RWPE1 (cell line): ENCODE measurements at places on chromosomes 7 and 10.

GRCh38 chr10:60175441-60175971, 214.2 kb downstream of the ANK3 start:
- no peak for DNase-seq

GRCh38 chr10:80283119-80283518, 6.3 kb downstream of the MAT1A start:
- no peak for DNase-seq

- peak; percentile 54 for DNase-seq
Measured at GRCh38 chr10:27192284-27192683, 37.1 kb downstream of the MASTL start.

DNA sequence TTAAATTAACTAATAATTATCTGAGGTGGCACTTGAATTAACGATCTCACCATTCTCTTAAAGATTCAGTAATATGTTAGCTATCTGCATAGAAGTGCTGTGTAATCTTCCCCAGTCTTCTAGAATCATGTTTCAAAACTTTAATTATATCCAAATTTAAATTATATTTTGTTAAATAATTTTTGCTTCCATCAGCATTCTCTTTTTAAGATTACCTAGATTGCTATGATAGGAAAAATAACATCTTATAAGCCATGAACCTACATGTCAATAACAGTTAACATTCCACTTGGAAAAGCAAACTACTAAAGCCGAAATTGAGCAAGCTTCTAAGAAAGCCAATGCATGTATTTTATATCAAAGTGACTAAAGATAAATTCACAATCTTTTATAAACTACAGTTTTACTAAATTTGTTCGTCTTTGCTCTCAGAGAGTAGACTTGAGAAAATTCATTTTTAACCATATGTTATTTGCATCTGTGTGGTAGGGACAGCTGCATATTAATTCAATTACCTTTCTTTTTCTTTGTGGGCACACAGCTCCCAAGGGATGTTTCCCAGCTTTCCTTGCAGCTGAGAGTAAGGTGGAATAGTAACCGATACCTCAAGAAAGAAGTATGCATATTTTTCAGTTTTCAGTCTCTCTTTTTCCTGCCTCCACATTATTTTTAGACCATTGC, 105.4 kb upstream of the ABCB5 start:
- DNase-seq: no peak

- no peak for DNase-seq
Measured at GRCh38 chr7:30996256-30996655, 32.5 kb downstream of the GHRHR start.

DNA sequence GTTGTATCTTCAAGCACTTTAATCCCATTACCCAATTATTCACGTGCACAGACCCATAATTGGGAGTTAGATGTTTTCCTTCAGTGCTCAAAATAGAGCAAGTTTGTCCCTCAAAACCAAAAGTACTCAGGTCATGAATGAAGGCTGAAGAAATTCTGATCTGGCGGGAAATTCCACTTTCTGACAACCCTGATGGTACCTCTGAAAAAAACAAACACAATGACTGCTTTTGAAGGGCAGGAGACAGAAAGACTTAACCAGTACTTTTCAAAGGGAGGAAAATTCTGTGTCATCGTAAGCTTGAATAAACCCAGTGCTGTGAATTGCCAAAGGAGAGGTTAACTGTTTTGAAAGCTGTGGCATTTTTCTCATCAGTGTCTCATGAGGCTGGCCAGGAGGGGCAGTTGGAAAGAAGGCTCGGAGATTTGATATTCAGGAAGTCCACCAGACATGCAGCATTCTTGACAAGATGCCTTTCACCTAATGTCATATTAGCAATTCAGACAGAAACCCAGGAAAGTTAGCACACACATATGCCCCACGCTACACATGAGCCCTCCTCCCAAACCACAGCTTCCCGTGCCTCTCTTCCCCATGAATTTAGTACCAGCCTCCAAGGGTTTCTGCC, 347.0 kb downstream of the KCNMA1 start:
- peak; percentile 41 for DNase-seq

GRCh38 chr7:99457050-99457649, 8.8 kb downstream of the ATP5MF start:
- no peak for DNase-seq

GRCh38 chr10:74145133-74145532, 5.5 kb downstream of the AP3M1 start:
- no peak for DNase-seq

GRCh38 chr7:104956753-104957450, 57.1 kb upstream of the KMT2E start:
- DNase-seq: no peak

GRCh38 chr10:20614911-20615310, 282.2 kb downstream of the NEBL start:
- DNase-seq: no peak

DNA sequence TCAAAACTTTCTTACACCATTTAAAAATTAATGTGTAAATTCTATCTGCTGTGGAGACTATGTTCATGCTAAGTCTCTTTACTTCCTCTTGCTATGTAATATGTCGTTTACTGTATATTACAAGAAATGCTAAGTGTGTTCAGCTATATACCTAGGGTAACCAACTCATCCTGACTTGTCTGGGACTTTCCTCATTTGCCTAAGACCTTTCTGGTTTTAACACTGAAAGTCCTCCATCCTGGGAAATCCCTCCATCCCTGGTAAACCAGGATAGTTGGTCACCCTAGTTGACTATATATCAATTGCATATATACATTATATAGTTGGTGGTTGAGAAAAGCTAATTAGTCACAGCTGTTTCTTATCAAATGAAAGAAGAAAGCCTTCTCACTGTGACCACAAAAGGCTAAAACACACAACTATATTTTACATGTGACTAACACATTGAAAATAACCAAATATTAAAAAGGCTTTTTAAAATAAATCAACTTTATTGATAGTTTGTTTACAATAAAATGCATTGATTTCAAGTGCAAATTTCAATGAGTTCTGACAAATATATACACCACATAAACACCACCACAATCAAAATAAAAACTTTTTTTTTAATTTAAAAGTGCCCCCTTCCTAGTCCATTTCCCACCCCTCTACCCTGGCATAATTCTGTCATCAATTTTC, 167.7 kb upstream of the INHBA start:
- DNase-seq: no peak

GRCh38 chr7:28658381-28658780, 246.1 kb downstream of the CREB5 start:
- DNase-seq: no peak

- DNase-seq: no peak
Measured at GRCh38 chr7:12146813-12147212, 64.3 kb upstream of the TMEM106B start.

GRCh38 chr10:123202506-123202905, 48.3 kb downstream of the BUB3 start:
- no peak for DNase-seq

- no peak for DNase-seq
Measured at GRCh38 chr10:3339531-3339950, 167.0 kb upstream of the PITRM1 start.

GRCh38 chr7:17325364-17325763, 26.9 kb downstream of the AHR start:
- DNase-seq: no peak

- no peak for DNase-seq
Measured at GRCh38 chr7:70113536-70113935, 515.3 kb downstream of the AUTS2 start.

DNA sequence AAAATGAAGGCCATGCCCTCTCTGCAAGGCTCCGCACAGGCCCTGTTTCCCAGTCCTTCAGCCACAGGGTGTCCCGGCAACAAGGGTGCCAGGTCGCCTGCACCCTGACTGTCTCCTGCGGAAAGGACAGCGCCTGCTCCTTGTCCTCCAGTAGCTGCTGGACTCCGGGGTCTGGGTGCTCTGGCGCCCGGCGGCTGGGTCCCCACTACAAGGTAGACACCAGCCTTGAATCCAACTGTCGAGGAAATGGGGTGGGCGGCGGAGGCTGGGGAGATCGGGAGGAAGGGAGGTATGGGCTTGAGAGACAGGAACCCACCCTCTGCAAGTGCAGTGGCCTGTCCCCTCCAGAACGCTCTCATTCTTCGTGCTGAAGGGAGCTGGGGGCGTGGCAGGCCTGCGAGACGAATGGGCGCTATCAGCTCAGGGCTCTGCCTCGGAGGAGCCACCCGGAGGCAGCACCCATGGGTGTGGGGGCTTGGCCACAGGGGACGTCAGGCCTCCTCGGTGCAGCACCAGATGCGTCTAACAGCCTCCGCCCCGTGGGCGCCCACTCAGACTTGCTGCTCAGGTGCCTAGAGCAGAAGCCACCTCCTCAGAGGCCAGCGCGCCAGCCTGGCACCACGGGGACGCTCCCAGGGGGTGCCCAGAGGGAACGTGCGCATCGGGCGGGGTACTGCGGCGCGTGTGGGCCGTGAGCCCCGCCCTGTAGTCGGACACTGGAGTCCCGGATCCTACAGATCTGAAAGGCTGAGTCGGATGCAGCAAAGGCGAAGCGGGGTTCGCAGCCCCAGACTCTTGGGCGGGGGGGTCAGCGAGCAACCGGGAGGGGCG, 15.6 kb downstream of the ADAM8 start:
- DNase-seq: peak; percentile 63

GRCh38 chr10:93753621-93754250, 4.0 kb upstream of the LGI1 start:
- DNase-seq: no peak

- no peak for DNase-seq
Measured at GRCh38 chr7:150663802-150664494, 21.6 kb upstream of the GIMAP2 start.

- DNase-seq: no peak
Measured at GRCh38 chr7:4871930-4872675, 10.3 kb upstream of the PAPOLB start.

DNA sequence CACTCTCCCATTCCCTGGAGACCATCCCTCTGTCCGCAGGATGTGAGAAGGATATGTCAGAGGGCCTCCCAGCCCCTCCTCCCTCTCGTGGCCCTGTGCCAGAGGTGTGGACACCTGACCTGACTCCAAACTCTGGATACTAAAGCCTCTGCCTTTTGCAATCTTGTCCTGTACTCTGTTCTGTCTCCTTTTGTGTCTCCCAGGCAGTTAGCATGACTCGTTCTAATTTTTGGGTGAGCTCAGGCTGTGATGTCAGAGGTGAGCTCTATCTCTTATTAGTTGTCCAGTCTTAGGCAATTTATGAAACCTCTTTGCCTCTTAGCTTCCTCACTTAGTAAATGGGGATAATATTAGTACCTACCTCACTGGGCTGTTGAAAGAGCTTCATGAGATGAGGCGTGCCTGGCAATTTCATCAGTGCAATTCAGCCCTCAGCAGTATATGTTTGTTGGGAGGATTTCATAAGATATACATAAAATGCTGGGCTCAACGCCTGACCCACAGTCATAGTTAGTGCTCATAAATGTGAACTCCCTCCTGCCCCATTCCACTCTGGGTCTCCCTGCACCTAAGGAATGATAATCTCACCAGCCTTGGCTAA, 10.9 kb downstream of the MARVELD1 start:
- no peak for DNase-seq

DNA sequence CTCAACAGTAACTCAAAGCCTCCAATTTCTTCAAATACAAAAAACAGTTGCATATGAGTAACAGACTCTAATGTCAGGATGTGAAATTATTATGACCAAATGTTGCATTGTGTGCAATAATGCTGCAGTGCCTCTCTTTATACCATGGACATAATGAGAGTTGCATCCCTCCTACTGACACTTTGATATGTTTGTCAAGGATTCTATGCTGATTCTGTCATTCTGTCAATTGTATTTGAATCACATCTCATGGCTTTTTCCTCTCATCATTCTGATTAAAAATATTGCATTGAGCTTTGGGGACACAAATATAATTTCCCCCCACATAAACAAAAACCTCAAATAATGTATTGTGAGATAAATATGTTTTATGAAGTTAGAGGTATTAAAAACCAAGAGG, 84.6 kb upstream of the SGCE start:
- DNase-seq: no peak

- DNase-seq: no peak
Measured at GRCh38 chr10:72020914-72021809, 57.0 kb downstream of the CHST3 start.

GRCh38 chr10:80253266-80253962, 36.0 kb downstream of the MAT1A start:
- no peak for DNase-seq

GRCh38 chr10:71267508-71268240, 51.4 kb upstream of the SLC29A3 start:
- DNase-seq: no peak

- DNase-seq: no peak
Measured at GRCh38 chr10:130300608-130301020, 164.4 kb downstream of the GLRX3 start.

DNA sequence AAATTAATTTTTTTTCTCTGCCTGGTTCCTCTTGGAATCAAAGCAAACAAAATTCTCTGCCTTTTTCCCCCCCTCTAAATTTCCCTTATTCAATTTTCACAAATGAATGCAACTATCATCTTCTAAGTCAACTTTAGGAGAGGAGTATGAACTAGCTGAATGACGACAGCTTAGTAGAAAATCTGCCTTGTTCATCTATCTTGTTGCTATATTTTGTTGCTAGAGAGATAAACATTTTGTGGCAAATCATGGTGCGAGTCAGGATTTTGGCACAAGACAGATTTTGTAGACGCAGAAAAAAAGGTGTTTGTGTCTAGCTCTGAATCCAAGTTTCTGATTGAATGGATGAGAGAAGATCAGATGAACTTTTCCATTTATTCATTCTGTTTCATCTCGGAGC, 81.0 kb upstream of the FZD8 start:
- no peak for DNase-seq

DNA sequence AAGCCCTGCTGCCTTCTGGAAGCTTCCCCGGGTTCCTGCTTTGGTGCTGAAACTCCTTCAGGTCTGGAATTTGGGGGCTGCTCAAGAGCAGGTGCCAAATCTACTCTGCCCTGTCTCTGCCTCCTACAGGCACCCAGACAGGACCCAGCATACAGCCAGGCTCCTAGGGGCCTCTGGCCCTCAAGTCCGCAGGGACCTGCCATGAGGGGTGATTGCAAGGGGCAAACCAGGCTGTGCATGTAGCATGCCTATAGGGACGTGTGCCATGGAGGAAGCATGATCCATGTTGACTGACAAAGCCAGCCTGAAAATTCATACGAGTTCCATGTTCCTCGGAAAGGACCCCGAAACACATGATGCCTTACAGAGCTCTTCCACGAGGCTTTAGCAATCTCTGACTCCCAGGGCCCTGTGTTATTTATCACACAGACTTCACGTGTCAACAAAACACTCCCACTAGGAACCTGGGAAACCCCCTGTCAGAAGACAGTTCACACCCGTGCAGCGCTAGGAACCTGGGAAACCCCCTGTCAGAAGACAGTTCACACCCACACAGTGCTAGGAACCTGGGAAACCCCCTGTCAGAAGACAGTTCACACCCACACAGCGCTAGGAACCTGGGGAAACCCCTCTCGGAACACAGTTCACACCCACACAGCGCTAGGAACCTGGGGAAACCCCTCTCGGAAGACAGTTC, 75.3 kb upstream of the DNAAF5 start:
- no peak for DNase-seq

- no peak for DNase-seq
Measured at GRCh38 chr7:54838175-54838910, 79.3 kb upstream of the SEC61G start.
